ENCODE measurements at places on chromosomes 2 and 18.

DNA sequence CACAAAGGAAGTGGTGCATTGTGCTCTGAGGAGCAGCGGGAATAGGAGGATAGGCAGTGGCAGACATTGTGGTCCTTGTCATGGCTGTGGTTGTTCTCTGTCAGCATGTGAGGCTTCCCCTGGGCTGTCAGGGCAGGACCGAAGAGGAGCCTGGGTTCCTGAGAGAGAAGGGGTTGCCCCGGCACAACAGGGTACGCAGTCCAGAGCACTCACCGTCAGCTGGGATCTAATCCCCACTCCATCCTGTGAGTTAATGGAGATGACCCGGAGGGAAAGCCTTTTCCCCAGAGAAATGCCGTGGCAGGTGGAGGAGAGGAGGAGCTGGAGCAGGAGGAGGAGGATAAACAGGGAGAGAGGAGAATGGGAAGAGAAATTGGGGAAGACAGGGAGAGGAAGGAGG is 396.7 kb upstream of the HS6ST1 start:
- DNase-seq, result no peak

GRCh38 chr2:75596784-75597183 is 36.0 kb upstream of the EVA1A start:
- DNase-seq, result no peak

DNA sequence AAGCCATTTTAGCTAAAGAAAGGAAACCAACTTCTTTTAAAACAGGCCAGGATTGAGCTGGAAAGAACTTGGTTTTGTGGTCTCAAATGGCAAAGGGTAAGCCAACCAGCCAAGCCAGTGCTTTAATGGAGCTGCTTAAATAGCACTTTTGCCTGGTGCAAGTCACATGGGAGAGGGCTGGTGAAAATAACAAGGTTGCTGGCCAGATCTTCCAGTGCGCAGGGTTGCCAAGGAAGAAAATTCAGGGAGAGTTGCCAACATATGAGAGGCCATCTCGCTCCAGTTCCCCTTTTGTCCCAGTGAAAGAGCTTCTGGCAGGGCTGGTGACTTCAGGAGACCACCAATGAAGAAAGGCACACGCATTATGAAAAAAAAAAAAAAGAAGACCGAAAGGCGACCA is 57.3 kb downstream of the IRS1 start:
- peak; percentile 57 for DNase-seq

GRCh38 chr2:136422512-136422911 is 304.6 kb upstream of the CXCR4 start:
- no peak for DNase-seq

DNA sequence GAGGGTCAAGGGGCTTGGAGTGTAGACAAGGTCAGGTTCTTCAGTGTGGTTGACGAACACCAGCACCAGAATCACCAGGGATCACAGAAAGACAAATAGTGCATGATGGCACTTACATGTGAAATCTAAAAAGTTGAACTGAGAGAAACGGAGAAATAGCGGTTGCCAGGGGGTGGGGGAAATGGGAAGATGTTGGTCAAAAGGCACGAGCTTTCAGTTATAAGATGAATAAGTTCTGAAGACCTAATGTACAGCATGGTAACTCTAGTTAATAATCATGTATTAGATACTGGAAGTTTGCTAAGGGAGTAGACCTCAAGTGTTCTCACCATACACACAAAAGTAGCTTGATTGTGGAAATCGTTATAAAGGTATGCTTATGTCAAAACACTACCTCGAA is 43.7 kb upstream of the DARS1 start:
- DNase-seq, result no peak

DNA sequence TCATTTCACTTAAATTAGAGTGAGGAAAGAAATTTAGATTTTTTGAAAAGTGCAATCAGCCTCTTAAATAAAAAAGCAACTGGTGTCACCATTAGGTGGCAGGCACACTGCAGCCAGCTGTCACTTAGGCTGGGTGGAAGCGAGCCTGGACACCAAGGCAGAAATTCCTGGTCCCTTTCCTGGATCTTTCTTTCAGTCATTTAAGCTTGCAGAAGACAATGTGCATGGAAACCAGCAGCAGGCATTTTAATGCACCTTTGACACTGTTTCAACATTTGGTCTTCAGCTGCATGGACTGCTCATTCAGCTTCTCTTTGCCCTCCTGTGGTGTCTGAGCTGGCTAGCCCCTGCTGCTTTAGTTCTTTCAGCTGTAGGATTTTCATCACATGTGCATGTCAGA is 61.0 kb downstream of the AQP4 start:
- peak; percentile 39 for DNase-seq

DNA sequence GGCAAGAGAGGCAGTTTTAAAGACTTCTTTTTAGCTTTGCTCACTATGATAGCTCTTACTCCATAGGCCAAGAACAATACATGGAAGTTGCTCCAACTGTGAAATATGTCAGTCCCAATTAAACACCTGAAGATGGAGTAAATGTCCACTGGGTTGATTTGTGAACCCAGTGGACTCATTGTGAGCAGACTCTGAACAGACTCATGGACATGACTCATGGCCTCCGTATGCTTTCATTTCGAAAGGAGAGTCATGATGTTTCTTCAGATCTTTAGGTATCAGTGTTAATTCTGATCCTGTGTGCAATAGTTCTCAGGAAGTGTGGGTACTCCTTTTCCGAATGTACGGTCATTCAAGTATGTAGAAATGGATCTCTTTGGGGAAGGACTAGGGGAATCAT is 5.4 kb upstream of the CWC22 start:
- DNase-seq, result no peak

DNA sequence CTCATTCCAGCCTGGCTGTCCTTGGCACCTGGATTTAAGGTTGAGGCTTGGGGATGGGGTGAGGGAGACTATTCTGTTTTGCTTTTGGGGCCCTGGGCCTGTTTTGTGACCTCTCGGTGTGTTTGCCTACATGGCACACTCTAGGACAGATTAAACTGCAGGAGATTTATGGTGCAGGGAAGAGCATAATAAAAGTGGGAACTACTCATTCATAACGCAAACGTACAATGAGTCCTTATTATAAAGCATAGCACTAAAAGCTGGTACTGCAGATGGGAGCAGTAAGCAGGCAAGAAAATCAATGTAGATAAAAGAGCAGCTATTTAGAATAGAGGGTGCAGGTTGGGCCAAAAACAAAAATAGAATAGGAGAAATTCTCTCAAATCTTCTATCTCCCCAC is 238.4 kb downstream of the ACTR3 start:
- DNase-seq, result no peak

DNA sequence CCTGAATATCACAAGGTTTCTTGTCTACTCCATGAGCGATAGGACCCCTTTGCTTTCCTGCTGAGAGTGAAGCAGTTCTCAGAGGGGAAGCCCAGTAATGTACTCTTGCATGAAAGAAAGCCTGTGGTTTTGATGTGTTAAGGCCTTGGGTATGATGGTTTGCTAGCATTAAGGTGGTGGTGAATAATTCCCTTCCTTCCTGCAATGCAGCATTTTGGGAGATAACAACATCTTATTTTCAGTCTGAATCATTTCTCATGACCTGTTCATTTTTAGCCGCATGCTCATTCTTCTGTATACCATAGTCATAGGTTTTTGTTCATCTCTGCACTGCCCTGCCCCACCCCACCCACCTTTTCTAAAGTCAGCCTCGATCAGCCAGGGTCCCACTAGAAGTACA is 66.2 kb downstream of the HNMT start:
- no peak for DNase-seq

DNA sequence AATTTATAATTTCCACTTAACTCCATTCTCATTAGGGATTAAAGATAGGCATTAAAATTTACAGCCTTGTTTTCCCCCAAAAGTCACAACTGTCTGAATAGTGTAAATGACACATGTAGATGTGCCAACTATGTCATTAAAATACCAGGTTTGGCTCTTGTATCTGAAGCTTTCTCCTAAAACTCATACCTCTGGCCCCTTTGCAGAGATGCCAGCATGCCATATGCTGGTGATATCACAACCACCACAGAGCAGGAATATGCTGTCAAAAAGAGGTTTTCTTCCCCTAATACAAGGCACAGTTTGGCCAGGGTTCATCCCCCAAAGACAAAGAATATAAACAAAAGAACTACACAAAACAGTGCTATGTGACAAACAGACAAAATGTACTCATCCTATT is 65.4 kb downstream of the REV1 start:
- no peak for DNase-seq

DNA sequence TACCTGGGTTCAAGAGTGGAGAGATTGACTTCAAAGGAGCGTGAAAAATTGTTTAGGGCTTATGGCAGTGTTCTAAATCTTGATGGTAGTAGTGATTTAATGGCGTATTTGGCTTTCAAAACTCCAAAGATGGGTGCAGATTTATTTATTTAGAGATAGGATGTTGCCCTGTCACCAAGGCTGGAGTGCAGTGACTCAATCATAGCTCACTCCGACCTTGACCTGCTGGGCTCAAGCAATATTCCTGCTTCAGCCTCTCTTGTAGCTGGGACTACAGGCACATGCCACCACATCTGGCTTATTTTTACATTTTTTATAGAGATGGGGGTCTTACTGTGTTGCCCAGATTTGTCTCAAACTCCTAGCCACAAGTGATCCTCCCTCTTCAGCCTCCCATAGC is 52.5 kb downstream of the FAM117B start:
- no peak for DNase-seq

GRCh38 chr2:236168110-236169080 is at the start of gene GBX2:
TSS of gene GBX2 (minus strand) at chr2:236168386. CDS start at chr2:236167971, 415 bp downstream.
- DNase-seq, result peak; percentile 64

GRCh38 chr2:231297108-231297908 is 98.2 kb upstream of the B3GNT7 start:
- peak; percentile 73 for DNase-seq

- DNase-seq, result no peak
Observed at GRCh38 chr2:207764096-207764630, 5.5 kb downstream of the FZD5 start.

- no peak for DNase-seq
Observed at GRCh38 chr2:26575836-26576564, 65.2 kb downstream of the CIB4 start.

DNA sequence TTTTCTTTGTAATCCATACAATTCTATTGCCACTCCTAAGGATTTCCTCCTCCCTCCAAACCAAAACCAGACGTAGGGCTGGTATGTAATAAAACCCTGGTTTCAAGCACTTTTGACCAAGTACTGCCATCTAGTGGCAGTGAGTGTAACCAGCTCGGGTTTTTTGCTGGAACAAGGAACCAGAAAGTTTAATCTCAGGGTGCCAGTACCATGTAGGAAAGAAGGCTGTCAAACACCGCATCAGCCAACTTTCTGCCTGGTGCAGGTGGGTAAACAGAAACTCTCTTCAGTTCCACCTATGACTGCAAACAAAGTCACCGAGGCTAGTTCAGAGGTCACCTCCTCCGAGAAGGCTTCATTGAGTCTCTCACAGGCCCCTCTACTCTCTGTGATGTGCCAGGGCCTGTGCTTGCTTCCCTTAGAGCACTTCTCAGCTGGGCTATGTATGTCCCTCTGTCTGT is 10.2 kb upstream of the THNSL2 start:
- peak; percentile 74 for DNase-seq

GRCh38 chr18:34594266-34594665 is 115.8 kb upstream of the DTNA start:
- DNase-seq, result no peak

GRCh38 chr2:8076448-8077342 is 605.2 kb upstream of the ID2 start:
- DNase-seq, result no peak

GRCh38 chr18:811182-811891 is 705 bp downstream of the YES1 start:
- peak; percentile 24 for DNase-seq

DNA sequence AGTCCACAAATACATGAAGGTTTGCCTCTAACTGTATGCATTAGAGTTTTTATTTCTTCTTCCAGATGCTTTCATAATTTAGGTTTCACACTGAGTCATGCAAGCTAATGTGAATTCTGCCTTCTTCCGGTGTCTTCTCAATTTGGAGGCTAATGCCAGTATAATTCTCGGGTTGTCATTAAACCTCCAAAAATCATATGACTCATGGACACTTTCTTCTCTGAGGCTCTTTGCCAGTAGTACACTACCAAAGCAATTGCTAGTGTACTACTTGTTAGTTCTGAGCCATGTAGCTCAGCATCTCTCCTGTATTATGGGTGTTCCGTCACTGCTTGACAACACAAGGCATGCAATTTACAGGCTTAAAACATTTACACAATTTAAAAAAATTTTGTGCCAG is 137.1 kb downstream of the VWC2L start:
- no peak for DNase-seq

DNA sequence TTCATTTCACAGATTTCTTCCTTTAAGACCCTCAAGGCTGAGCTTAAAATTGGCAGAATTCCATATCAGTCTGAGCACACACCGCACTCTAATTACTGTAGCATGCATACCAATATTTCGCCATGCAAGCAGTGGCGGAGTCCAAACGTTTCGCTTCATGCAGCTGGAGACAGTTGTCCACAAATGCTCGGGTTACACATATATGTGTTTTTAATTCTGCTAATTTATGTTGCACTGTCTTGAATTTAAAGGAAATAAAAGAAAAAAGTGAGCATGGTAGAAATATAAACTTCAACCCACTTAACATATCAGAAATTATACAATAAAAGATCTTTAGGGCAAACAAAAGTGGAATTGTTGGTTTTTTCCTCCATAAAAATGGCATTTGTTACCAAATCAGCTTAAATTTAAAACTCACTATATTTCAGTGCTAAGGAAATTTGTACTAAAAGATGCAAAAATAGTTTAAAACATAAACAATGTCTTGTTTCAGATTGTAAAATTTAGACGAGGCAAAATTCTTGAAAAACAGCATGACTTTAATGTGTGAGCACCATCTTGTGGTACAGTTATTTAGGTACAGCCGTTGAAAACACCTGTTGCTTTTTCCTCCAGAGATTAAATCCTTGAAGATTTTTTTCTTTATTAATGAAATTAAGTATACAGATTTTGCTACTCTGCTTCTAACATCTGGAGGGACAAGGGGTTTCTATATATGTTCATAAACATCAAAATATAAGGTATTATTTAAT is 24.1 kb upstream of the KANSL1L start:
- DNase-seq, result no peak

- no peak for DNase-seq
Observed at GRCh38 chr2:78260861-78261260, 738.7 kb upstream of the LRRTM4 start.

- DNase-seq, result no peak
Observed at GRCh38 chr18:31649978-31650719, 34.2 kb downstream of the B4GALT6 start.

DNA sequence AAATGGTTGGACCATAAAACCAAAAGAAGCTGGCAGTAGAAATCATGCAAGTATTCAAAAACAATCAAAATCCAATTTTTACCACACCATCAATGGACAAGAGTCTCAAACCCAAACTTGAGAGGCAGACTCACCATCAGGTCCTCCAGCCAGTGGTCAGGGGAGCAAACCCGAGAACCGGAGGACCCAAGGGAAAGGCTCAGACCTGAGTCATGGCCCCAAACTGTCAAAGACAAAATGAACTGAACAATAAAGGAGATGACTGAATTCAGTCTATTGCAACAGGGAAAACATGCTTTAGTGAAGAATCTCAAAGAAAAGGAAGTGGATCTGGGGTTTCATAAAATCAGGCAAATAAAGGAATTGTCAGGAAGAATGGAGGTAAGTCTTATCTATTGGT is 150.7 kb upstream of the MGAT5 start:
- no peak for DNase-seq

- peak; percentile 61 for DNase-seq
Observed at GRCh38 chr2:233448220-233448559, 93.9 kb downstream of the DGKD start.

GRCh38 chr2:191783416-191783815 is 63.5 kb downstream of the CAVIN2 start:
- DNase-seq, result no peak

- DNase-seq, result no peak
Observed at GRCh38 chr2:38037325-38037724, 38.6 kb downstream of the CYP1B1 start.
